HT1080 (cell line): ENCODE measurements at places on chromosomes 4 and X. TPM values are rescaled to one million over a fixed set of nuclear protein-coding genes. Genes with fewer than 3 reads are reported as not detected.

FAT1 gene
- 132 and 140 TPM in 2 replicates for total RNA-seq

DNA sequence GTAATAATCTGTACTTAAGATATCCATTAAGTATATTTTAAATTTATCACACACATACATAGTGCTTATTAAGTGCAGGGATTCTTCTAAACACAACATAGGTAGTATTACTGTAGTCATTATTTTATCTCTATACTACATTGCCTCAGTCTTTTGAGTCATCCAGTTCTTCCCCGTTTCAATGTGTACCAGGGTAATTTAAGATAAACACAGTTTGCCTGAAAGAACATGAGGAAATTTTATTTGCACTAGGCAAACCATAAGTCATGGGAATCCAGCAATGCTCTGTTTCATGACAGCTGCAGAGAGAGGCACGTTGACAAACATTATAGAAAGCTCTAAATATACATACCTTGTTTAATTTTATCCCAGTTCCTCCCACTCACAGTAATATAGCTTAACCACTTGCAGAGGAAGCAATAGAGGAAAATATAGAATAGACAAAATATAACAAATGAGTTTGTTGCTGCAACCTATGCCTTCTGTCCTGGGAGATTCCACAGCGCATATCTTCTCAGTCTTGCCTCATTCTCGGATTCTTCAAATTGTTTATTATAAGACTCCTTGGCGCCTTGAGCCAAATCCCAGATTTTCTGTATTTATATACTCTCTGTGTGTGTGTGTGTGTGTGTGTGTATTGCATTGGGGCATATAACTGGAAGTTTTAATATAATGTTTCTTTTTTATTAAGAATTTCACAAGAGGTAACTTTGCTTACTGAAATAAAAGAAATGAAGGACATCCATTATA lies 258.6 kb downstream of the FAM133A start:
- DNase-seq: no peak

DNA sequence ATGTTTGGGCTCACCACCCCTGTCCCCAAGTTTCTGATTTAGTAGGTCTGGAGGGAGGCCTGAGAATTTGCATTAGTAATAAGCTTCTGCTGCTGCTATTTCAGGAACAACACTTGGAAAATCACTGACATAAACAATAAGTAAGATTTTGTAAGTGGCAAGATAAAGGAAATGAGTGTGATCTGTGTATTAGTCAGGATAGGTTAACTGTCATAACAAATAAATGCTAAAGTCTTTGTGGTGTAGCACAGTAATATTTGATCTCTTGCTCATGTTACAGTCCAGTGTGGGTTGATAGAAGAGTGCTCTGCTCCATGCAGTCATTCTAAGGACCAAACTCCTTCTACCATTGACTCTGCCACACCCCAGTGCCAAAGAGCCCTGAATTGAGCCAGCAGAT lies 67.0 kb downstream of the NHS start:
- peak; percentile 87 for DNase-seq

DNA sequence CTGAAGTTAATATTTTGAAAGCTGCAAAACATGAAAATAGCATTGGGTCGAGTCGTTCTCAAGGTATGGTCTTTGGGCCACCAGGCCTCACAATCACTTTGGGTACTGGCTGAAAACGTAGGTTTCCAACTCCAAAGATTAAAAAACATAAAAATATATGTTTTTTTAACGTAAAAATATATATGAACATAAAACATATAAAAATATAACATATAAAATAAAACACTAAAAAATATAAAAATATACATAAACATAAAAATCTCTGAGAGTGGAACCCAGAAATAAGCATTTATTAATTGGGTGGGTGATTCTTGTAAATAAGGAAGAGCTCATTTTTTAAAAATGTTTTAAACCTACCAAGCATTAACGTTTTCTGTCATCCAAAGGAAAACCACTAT lies 666 bp upstream of the PDS5A start:
- DNase-seq: no peak

- no peak for DNase-seq
Measured at GRCh38 chr4:152224223-152224622, 311.7 kb downstream of the FBXW7 start.

SH3RF1 gene
- 9.0 and 12.0 TPM in 2 replicates for total RNA-seq

- DNase-seq: no peak
Measured at GRCh38 chr4:35506161-35506560, 738.2 kb downstream of the ARAP2 start.

PAGE1 gene
- 12.3 and 18.1 TPM in 2 replicates for total RNA-seq

CENPE gene
- total RNA-seq: 24.0 and 24.4 TPM in 2 replicates

ALAS2 gene
- total RNA-seq: not detected in 2 replicates

GRCh38 chr4:86184901-86185285 lies 175.0 kb downstream of the MAPK10 start:
- no peak for DNase-seq

DUSP9 gene
- total RNA-seq: not detected in 2 replicates

ZNF182 gene
- 1.9 and 3.1 TPM in 2 replicates for total RNA-seq

GRCh38 chr4:21554500-21554899 lies 394.1 kb downstream of the KCNIP4 start:
- no peak for DNase-seq

DNA sequence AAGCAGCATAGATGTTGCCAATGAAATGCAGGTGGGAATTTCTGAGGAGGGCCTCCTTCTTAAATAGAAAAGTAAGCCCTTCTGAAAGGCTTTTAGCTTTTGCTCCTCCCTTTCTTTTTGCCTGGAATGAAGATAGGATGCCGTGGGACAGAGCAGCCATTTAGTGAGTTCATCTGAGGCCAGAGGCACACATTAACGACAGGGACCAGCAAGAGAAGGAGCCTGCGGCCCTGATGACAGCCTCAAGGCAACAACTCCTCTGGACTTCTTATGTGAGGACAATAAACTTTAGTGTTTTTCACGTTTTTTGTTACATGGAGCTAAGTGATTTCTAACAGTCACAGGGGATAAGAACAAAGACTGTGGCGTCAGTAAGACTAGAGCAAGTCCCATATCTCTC lies 1.1 kb upstream of the BDH2 start:
- no peak for DNase-seq

NIPAL1 gene
- total RNA-seq: 2.1 and 3.8 TPM in 2 replicates

FAM236B gene
- total RNA-seq: not detected in 2 replicates

DNA sequence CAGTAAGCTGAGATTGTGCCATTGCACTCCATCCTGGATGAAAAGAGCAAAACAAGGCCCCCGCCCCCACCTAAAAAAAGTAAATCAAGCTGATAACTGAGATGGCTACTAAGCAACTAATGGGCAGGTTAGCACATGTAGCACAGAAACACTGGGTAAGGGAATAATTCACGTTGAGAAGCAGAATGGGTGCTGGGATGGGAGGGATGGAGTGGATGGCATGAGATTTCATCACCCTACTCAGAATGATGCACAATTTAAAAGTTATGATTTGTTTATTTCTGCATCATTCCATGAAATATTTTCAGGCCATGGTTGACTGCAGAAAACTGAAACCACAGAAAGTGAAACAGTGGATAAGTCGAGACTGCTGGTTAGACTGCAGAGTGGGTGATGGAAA lies 224.0 kb downstream of the ARAP2 start:
- no peak for DNase-seq
